ENCODE measurements at places on chromosomes 2 and 18.

DNA sequence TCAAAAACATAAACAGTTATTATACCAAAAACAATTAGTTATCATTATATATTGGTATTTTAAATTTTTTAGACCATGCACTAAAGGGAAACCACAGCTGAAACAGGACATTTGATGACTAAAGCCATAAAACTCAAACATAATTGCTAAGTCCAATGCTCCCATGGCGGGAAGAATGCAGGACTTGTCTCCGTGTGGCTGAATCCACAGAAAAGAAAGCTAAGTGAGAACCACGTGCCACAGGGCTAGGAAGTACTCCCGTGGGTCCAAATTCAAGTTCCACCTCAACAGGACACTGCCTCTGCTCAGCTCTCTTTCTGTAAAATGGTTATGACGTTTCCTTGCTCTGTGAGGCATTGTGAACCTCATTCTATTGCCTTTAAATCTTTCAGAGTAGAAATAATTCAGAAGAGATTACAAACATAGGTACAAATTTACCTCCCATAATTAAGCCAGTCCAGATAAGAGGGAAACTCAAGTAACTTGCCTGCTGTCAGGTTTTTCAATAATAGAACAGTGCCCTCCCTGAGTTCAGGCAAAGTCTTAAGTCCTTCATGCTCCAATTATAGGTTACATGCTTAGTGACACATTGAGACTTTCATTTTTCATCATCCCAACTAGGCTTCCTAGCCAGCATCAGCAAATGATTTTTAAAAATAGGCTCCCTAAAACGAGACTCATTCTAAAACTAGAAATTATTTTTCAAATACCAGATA is 36.7 kb downstream of the FTCDNL1 start:
- no peak for DNase-seq

DNA sequence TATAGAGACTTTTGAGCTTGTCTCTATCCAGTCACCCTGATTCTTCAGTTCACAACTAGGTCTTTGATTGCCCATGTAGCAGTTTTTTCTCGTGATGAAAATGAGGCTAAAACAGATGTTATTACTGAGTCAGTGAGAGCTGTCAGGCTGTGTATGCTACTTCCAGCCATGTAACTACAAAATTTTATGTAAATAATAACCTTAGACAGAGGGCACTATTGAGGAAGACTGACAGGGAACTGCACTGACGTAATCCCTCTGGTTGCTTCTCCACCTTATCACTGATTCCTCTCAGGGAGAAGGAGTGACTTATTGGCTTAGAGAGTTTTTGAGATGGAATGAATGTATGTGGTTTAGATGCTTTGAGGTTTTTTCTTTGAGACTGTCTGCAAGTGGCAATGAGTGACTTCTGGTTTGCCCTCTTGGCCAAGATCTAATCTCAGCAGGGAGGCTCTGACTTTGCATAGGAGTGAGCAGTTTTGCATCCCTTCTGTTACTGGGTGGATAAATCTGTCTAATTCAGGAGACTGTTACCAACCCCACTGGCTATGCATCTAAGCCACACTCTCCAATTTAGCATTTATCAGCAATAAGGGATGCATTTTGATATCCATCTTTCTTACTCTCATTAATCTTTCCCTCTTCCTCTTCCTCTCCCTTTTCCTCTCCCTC is 555.2 kb upstream of the FANCL start:
- DNase-seq, result no peak

DNA sequence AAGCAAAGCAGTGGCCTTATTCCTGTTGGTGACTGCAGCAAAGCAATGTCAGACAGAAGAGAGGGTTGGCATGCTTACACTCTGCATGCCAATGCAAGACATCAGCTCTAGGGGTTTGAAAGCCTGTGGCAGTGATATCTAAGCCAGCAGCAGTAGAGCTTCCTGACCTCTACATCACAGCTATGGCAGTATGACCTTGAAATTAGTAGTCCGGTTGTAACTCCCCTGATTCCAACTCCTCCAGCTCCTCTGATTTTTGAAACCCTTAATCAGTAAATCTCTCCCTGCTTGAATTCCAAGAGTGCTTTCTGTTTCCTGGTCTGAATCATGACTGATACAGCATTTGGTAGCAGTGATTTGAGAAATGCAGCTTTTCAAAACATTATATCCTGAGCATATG is 60.0 kb upstream of the LRP1B start:
- peak; percentile 40 for DNase-seq

- DNase-seq, result no peak
These were observed 144.7 kb downstream of the GREB1L start for GRCh38 chr18:21386523-21387240.

- DNase-seq, result no peak
These were observed 2.4 kb downstream of the MAP4K4 start for GRCh38 chr2:101699755-101700461.

- no peak for DNase-seq
These were observed 266.5 kb downstream of the PTGR3 start for GRCh38 chr18:74942319-74942910.

DNA sequence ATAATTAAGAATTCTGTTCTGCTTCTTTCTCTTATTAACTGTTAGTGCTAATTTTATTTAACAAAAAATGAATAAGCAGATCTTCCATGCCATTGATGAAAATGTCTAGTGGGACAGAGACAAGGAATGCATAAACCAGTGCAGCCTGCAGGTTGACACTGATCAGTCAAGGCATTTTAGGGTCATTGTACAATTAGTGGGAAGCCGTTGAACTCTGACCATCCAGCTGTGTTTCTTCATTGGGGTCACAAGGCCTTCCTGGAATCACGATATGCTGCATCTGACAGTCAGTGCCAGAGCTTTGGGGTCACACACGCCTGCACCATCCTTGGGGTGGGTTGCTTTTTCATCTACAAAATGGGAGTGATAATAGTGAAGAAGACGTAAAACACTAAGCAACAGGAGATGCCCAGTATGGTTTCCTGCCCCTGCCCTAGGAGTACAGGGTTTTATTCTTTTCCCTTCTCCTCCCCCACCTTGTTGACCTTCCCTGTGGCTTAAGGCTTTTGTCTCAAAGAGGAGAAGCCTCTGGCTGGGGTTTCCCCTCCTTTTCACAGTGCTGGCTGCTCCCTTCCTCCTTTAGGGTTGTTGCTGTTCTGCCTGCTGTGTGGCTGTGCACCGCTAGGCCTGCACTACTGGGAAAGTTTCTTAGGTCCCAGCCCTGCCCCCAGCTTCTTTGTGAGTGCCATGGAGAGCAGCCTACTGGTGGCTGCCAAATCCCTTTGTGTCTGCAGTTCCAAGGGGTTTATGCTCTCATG is 245.6 kb downstream of the TPGS2 start:
- DNase-seq, result peak; percentile 10

GRCh38 chr2:38243186-38243880 is 133.7 kb downstream of the ATL2 start:
- no peak for DNase-seq

GRCh38 chr2:119512946-119513345 is 11.3 kb downstream of the SCTR start:
- DNase-seq, result no peak

GRCh38 chr2:72139471-72139873 is 8.2 kb downstream of the CYP26B1 start:
- no peak for DNase-seq

GRCh38 chr2:101858910-101859309 is 132.8 kb upstream of the IL1R2 start:
- no peak for DNase-seq

DNA sequence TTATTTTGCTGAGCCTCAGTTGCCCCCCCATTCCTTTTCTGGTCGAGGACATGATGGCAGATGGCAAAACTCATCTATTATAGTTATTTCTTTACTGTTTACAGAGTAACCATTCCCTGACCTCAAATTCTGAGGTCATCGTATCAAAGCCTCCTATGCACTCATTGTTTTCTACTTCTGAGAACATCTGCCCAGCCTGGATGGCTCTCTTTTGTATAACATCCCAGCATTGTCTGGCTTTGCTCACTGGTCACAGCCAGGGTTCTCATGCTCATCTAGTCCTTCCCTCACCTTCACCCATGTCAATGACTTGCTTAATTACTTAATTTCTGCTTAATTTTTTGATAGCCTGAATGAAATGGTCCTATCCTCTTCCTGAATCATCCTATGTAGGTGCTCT is 472.1 kb downstream of the PARD3B start:
- no peak for DNase-seq

GRCh38 chr18:7686278-7686677 is 119.2 kb downstream of the PTPRM start:
- DNase-seq, result no peak

Data from brain microvascular endothelial cell (primary cell).